Stimulated activated CD8-positive, alpha-beta memory T cell treated with anti-CD3 and anti-CD28 coated beads, Interleukin-15, amount 100 ng/mL, for 48 hours (primary cell): ENCODE measurements at places on chromosomes 1 and 21.

DNA sequence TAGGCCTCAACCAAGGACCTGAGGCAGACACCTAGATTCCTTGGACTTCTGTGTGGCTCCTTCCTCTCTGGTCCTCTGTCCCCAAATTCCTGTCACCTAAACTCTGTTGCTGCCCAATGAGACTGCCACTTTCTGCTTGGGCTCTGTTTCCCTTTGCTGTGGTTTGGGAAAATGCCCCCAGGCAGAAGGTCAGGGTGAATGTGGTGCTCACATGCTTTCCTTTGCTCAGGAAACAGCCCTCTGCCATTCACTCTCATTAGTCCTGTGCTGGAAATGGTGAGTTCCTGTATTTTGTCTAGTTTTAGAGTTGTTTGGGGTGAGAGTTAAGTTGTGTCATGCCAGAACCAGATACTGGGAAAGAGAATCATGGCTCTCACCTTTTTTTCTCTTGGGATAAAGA is 22.7 kb upstream of the SHE start:
- no peak for DNase-seq

DNA sequence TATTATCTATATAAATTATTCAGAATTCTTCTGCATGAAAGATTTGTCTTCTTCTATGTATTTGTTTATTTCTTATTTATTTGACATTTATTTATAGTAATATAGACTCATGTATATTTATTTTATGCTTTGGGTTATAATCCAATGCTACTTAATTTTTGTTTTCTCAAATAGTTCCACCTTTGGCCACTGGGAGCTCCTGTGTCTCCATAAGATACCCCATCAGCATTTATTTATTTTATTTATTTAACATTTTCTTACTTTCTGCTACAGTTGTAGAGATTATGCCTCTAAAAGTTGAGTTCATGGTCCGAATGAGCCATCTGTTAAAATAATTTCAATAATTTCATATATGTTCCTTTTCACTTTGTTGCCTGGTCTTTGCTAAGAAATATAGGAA is 289.4 kb downstream of the ADGRL2 start:
- no peak for DNase-seq

DNA sequence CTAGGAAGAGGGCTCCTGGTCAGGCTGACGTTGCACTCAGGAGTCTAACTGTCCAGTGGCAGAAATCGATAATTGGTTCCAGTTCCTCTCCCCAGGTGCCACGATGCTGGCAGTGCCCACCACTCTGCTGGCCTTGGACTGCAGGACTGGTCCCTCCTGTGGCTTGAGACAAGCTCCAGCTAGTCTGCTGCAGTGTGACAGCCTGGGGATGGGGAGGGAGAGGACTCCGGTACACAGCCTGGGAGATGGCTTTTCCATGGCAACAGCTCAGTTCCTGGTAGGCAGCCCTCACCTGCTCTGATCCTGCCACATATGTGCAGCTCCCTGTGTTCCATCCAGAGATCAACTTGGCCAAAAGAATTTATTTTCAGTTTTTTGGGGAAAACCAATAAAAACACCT is 239.3 kb downstream of the KCNJ6 start:
- DNase-seq, result no peak

DNA sequence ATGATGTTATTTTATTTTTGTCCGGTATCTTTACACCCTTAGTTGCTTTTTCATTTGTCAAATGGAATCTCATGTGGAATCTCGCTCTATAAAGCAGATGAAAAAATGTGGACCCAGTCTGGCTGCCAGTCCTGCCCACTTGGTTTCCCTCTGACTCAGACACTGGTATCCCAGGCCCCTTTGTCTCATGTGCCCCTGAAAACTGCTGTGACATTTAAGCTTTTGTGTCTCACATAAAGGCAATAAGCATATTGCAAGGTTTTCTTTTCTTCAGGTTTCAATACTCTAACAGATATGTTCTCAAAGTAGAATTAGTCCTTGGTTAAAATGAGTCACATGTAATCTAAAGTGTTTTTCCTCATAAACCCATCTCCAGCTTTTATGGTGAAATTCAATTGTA is 183.3 kb downstream of the ST6GALNAC3 start:
- no peak for DNase-seq

- no peak for DNase-seq
Measured at GRCh38 chr1:158186180-158186579, 5.5 kb downstream of the CD1D start.

DNA sequence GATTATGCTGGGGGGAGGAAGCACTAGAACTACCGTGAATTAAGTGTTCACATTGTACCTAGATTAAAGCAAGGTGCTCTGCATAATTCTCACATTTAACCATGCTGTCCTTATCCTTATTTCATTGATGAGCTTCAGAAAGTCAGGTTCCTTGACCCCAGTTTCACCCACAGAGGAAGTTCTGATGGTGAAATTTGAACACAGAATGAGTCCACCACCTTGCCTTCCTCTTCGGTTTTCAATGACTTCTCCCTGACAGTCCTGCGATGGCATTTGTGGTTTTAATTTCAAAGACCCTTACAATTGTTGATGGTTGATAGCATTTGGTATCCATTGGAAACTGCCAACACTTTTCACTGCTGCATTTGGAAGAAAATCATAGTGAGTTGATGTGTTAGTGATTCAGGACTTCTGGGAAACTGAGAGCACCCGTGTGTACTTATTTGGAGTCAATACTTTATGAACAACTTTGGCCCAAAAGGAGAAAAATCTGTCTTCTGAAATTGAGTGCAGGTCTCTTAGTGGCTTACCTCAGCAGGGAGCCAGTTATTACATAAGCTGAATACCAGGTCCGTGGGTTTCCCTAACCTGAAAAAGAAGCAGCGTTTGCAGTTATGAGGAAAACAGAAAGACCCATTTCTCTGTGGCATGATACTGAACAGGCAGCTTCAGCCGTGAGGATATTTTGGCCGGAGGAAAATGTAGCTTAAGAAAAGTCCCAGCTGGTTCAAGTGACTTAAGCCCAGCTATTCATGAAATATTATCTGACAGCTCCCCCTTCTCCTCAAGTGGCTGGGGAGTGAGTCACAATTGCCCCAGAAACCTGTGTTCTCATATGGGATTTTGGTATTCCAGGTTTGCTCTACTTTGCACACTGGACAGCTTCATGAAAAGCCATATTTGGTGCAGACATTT is 47.5 kb downstream of the ROR1 start:
- DNase-seq, result no peak

DNA sequence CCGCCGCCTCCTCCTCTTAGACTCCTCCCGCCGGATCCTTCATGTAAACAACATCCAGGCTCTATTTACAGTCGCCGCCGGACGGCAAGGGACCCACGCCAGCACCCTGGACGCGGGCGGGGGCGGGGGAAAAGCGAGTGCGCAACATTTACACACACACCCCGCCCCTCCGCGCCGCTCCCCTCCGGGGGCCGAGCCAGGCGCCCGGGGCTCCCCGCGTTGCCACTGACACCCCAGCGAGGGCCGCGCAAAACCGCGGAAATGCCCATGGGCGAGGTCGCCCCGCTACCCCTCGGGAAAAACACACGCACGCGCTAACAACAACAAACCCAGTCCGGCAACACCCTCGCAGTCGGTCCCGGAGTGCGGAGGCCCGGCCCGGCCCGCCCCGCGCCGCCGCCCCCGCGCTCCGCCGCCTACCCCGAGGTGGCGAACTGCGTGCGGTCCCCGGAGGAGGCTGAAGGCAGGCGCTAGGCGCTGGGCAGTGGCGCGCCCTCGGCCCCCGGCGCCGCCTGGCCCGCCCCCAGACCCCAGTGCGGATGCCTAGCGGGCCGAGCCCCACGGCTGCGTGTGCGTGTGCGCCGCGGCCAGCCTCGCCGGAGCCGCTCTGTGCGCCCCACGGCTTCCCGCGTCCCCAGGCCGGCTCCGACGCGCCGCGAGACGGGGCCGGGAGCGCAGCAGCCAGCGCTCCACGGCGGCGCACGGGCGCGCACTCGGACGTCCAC is 81.1 kb upstream of the AK4 start:
- peak; percentile 51 for DNase-seq

DNA sequence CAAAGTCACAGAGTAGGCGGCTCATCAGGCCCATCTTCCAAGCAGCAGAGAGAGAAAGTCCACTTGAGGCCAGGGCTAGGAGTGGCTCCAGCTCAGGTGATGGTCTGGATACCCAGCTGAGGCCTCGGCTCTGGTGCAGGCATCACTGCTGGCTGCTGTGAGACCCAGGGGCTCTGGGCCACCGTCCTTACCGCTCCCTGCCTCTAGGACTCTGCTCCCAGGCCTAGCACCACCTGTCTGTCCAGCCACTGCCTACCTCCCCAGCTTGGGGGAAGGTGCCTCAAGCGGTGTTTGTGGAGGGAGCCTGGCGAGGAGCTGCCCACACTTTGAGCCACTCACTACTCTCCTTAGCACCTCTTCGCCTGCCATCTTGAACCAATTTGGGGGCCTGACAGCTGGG is 57.9 kb downstream of the DMRTB1 start:
- DNase-seq, result no peak

DNA sequence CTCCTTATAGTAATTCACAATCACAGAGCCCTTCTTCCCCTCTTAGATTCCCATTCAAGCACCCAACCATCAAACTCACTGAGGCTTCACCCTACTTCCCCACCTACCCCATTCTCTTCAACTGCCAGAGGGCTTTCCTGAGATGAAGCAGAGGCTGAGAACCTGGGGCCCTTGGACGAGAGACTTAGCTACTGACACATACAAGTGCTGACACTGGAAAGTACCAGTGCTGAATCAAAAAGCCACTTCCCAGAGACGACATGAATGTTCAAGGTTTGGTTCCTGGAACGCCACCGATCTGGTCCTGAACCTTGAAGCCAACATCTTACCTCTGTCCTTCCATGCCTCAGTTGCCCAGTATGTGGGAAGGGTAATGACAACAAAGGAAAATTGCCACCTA is 16.6 kb upstream of the RAP1A start:
- peak; percentile 41 for DNase-seq
